ENCODE measurements at places on chromosomes 13 and 19.

DNA sequence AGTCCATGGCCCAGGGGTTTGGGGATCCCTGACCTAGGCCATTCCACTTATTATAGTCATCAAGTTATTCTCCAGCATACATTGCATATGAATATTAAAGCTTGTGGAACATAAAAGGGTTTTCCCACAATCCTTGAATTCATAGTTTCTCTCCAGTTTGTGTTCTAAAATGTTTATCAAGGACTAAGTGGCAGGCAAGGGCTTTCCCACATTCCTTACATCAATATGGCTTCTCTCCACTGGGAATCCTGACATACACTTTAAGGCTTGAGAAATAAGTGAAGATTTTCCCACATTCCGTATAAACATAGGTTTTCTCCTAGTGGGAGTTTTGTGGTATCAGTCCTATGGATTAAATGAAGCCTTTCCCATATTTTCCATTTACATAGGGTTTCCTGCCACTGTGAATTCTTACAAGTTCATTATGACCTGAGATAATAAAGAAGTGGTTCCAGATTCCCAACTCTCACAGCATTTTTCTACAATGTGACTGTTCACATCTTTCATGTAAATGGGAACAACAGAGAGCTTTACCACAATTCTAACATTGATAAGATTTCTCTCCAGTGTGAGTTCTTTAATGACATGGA lies 14.5 kb downstream of the ZNF426 start:
- DNase-seq, result no peak

DNA sequence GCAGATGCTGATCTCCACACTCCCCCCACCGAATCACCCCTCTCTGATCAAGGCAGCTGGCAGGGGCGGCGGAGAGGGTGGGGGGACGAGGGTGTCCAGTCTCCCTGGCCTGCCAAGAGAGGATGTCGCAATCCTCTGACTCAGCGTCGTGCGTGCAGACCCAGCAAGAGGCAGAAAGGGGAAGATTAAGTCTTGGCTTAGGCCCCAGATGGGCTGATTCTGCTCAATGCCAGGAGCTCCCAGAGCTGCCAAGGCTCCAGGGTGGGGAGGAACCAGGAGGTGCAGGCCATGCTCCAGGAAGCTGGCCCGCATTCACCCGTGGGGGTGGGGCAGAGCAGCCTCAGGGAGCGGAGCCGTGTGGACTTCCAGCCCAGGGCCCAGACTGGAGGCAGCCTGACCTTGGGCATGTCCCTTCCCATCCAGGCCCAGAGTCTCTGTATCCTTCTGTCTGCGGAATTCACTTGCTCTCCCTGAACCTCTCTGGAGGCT lies 6.6 kb upstream of the BCL3 start:
- peak; percentile 100 for DNase-seq

GRCh38 chr13:28251466-28251865 lies 113.1 kb downstream of the PAN3 start:
- no peak for DNase-seq

DNA sequence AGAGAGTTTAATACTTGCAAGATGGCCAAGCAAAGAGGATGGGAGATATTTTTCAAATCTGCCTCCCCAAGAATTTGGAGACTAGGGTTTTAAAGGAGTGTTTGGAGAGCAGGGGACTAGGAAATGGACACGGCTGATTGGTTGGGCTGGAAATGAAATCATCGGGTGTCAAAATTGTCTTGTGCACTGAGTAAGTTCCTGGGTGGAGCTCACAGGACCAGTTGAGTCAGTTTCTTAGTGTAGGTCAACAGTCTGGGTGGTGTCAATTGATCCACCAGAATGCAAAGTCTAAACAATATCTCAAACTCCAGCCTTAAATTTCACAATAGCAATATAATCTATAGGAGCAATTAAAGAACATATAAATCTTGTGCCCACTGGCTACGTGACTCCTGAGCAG lies 23.0 kb upstream of the CEACAM4 start:
- DNase-seq, result no peak

- no peak for DNase-seq
Observed at GRCh38 chr13:21035498-21035897, 25.9 kb downstream of the LATS2 start.

GRCh38 chr13:91426913-91427312 lies 28.5 kb downstream of the GPC5 start:
- DNase-seq, result no peak

GRCh38 chr13:99974296-99974938 lies 2.9 kb upstream of the ZIC5 start:
- DNase-seq, result no peak

All from AG09309 (cell line).